ENCODE measurements at places on chromosomes 12 and 14. TPM values are rescaled to one million over a fixed set of nuclear protein-coding genes. Genes with fewer than 3 reads are reported as not detected.

DNA sequence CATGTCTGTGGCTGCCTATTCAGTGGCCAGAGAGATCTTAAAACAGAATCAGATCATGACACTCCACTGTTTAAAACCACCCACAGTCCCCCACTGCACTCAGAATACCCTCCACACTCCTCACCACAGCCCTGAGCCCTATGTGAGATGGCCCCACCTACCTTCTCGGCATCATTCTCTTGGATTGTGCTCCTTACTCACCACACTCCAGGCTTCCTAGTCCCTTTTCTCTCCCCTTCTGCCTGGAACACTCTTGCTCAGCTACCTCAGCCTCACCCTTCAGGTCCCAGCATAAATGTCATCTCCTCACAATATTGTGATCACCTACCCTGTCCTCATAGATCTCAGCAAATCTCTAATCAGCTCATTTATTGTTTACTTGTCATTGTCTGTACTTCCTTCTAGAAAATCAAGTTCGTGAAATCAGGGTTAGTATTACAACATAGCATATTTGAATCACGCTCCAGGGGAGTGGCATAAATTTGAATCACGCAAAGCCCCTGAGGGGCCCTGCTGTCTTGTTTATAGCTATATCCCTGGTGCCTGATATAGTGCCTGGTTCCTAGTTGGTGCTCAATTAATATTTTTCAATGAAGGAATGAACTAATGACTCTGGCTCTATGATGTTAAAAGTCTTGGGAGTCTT lies 42.8 kb downstream of the SLC35F4 start:
- H3K27ac ChIP-seq: no peak overlapping the region
- H3K27me3 ChIP-seq: peaks cover 5% of the 10 kb centered on the region
- no peaks in the 10 kb centered on the region for H3K4me1 ChIP-seq
- H3K36me3 ChIP-seq: no peaks in the 10 kb centered on the region
- H3K4me3 ChIP-seq: no peak overlapping the region
- no peak for DNase-seq

DNA sequence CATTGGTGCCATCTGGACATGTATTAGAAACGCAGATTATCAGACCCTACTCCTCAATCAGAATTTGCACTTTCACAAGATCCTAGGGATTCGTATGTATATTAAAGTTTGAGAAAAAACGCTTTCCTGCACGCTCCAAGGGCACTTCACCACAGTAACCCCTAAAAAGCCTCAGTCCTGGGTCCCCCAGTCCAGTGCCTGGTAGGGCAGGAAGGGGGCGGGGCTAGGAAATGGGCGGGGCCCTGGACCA lies 369 bp downstream of the DEPDC4 start:
- peak overlapping the region; percentile 97 for H3K27ac ChIP-seq
- peaks cover 32% of the 10 kb centered on the region for H3K4me1 ChIP-seq
- no peak for DNase-seq
- H3K36me3 ChIP-seq: no peaks in the 10 kb centered on the region

GRCh38 chr14:85564841-85565527 lies 35.0 kb downstream of the FLRT2 start:
- no peak for DNase-seq
- no peak overlapping the region for H3K4me3 ChIP-seq
- peaks cover 31% of the 10 kb centered on the region for H3K36me3 ChIP-seq
- peaks cover 53% of the 10 kb centered on the region for H3K4me1 ChIP-seq
- no peaks in the 10 kb centered on the region for H3K27me3 ChIP-seq
- H3K27ac ChIP-seq: peak overlapping the region; percentile 61

- H3K4me1 ChIP-seq: no peaks in the 10 kb centered on the region
- no peak for DNase-seq
- no peak overlapping the region for H3K4me3 ChIP-seq
- no peak overlapping the region for H3K27ac ChIP-seq
Observed at GRCh38 chr12:112823582-112824149, 32.1 kb downstream of the RPH3A start.

DNA sequence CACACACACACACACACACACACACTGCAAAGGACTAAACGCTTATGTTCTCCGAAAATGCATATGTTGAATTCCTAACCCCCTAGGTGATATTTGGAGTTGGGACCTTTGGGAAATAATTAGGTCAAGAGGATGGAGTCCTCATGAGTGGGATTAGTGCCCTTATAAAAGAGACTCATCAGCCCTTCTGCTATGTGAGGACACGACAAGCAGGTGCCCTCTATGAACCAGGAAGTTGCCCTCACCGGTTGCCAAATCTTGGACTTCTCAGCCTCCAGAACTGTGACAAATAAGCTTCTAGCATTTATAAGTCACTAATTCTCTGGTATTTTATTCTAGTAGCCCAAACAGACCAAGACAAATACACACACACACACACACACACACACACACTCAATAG lies 20.7 kb upstream of the TCP11L2 start:
- DNase-seq: no peak
- H3K4me3 ChIP-seq: no peak overlapping the region
- H3K27me3 ChIP-seq: no peaks in the 10 kb centered on the region

DNA sequence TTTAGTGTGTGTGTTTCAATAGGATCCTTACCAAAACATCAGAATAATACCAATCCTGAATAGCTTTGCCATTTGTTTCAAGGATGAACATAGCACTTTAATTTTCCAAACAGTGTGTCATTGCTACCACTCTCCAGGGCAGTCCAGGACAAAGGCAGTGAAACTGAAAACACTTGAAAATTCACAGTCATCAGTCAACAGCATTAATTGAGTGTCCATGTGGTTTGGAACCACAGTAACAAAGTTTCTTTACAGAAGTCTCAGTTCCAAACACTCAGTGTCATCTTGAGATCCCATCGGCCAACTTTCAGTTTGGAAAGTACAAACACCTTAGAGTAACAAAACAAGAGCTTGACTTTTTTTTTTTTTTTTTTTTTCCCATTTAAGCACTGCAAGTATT lies 228.4 kb upstream of the SOX5 start:
- no peaks in the 10 kb centered on the region for H3K27me3 ChIP-seq
- no peak for DNase-seq
- no peaks in the 10 kb centered on the region for H3K36me3 ChIP-seq
- H3K4me1 ChIP-seq: no peaks in the 10 kb centered on the region

- H3K4me1 ChIP-seq: no peaks in the 10 kb centered on the region
- no peak for DNase-seq
- H3K36me3 ChIP-seq: no peaks in the 10 kb centered on the region
- H3K27ac ChIP-seq: no peak overlapping the region
Observed at GRCh38 chr14:63014621-63015020, 30.6 kb downstream of the KCNH5 start.

DNA sequence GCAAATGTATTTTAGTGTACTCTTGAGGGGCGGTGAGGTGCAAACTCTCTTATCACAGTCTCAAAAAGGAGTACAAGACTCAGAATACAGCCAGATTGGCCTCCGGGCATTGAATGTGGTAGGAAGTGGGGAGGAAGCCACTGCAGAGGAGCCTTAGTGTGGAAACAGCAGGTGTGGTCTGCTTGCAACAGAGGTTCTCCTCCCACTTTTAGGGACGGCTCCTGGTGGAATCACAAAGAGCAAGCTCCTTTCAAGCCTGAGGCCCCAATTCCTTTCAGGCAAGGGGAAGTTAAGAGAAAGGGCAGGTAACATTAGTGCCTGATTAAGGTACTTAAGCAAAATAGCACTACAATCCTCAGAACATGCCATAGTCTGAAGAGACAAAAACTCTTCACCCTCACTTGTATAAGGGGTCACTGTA lies 23.7 kb upstream of the SLC2A3 start:
- H3K4me3 ChIP-seq: peak overlapping the region; percentile 80
- DNase-seq: no peak
- no peaks in the 10 kb centered on the region for H3K36me3 ChIP-seq
- peak overlapping the region; percentile 45 for H3K27ac ChIP-seq
- H3K4me1 ChIP-seq: peaks cover 24% of the 10 kb centered on the region

DNA sequence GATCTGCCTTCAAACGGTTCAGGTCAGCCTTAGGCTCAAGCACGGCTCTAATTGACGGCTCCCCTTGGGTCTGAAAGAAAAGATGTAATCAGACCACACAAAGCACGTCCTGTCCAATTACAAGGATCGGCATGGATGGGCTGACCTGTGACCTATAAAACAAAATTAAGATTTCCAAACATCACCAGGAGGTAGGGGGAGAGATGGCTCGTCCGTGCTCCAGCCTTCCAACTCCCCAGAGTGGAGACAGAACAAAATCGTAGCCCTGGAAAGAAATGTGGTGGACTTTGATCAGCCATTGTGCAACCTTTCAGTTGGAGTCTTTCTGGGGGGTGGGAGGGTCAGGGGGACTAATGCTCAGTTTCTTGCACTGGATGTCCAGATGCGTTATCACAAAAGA lies 226.6 kb upstream of the DIO3 start:
- H3K27ac ChIP-seq: no peak overlapping the region
- no peak for DNase-seq
- H3K4me1 ChIP-seq: no peaks in the 10 kb centered on the region
- H3K36me3 ChIP-seq: no peaks in the 10 kb centered on the region
- H3K27me3 ChIP-seq: peaks cover 52% of the 10 kb centered on the region
- no peak overlapping the region for H3K4me3 ChIP-seq

GRCh38 chr12:64742416-64742815 lies 16.8 kb downstream of the GNS start:
- peaks cover 40% of the 10 kb centered on the region for H3K4me1 ChIP-seq
- no peak for DNase-seq
- no peak overlapping the region for H3K4me3 ChIP-seq

- no peak for DNase-seq
- no peak overlapping the region for H3K27ac ChIP-seq
- H3K27me3 ChIP-seq: no peaks in the 10 kb centered on the region
- no peaks in the 10 kb centered on the region for H3K36me3 ChIP-seq
- no peak overlapping the region for H3K4me3 ChIP-seq
- peaks cover 9% of the 10 kb centered on the region for H3K4me1 ChIP-seq
Observed at GRCh38 chr14:100547633-100548294, 39.5 kb downstream of the BEGAIN start.

- no peak overlapping the region for H3K27ac ChIP-seq
- peak overlapping the region; percentile 59 for H3K4me3 ChIP-seq
- H3K27me3 ChIP-seq: peaks cover 18% of the 10 kb centered on the region
- H3K36me3 ChIP-seq: no peaks in the 10 kb centered on the region
- peaks cover 33% of the 10 kb centered on the region for H3K4me1 ChIP-seq
- no peak for DNase-seq
Observed at GRCh38 chr14:24335461-24336171, 745 bp upstream of the ADCY4 start.

The TC2N gene
- 14.4 TPM for total RNA-seq

The RTL1 gene
- not detected for total RNA-seq
